Right lung (tissue), 10 donors: ENCODE measurements at places on chromosomes 11 and 22. TPM values are rescaled to one million over a fixed set of nuclear protein-coding genes. Genes with fewer than 3 reads are reported as not detected.

GRCh38 chr22:30516731-30517130 is 11.2 kb upstream of the SEC14L4 start:
- DNase-seq: no peak

OR51B2 gene
- not detected for polyA plus RNA-seq

DNA sequence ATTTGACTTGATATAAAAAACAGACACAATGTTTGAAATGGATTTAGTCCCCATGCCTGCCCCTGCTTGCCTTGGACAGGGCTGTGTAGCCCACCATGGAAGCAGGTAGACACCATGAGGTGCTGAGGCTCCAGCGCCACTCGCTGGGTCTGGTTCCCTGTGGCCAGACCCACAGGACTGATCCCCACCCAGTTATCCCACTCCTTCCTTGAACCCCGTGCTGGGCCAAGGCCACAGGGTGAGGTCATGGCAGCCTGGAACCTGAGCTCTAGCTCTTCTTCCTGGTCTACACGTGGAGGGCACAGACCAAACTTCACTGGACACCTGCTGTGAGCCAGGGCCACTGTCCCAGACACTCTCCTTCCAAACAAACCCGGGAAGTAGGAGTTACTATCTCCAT is 42.5 kb downstream of the GAB4 start:
- DNase-seq: no peak

DNA sequence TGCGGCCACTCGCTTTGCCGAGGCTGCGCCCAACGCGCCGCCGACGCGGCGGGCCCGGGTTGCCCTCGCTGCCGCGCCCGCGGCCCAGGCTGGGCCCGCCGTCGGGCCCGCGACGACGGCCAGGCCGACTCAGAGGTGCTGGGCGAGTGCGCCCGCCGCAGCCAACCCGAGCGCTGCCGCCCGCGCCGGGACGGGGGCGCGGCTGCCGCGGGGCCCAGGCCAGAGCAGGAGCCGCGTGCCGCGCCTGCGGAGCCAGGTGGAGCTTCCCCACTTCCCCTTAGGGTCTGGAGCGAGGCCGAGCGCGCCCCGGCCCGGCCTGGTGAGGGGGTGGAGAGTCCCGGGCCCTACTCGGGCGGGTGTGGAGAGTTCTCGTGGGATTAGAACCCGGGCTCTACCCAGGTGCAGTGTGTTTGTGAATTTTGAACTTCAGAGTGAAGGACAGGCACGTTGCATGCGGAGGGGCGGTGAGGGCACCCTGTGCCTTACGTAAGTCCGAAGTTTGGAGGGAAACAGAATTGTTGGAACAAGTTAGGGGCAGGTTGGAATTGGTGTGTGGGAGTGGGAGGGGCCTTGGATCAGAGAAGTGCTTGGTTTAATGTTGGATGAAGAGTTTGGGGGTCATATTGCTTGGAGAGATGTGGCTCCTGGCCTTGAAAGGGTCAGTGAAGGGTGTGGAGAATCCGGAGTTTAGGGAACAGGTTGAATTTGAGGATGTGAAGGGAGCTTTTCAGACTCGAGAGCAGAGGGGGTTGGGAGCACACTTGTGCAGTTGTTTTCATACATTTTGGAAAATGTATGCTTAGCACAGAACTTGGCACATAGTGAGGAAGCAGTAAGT is 697 bp downstream of the RNF169 start:
- peak; percentile 36 for DNase-seq

GRCh38 chr22:44172370-44173108 is 8.2 kb upstream of the PARVG start:
- no peak for DNase-seq

ZNF214 gene
- 11.6 TPM for polyA plus RNA-seq

DNA sequence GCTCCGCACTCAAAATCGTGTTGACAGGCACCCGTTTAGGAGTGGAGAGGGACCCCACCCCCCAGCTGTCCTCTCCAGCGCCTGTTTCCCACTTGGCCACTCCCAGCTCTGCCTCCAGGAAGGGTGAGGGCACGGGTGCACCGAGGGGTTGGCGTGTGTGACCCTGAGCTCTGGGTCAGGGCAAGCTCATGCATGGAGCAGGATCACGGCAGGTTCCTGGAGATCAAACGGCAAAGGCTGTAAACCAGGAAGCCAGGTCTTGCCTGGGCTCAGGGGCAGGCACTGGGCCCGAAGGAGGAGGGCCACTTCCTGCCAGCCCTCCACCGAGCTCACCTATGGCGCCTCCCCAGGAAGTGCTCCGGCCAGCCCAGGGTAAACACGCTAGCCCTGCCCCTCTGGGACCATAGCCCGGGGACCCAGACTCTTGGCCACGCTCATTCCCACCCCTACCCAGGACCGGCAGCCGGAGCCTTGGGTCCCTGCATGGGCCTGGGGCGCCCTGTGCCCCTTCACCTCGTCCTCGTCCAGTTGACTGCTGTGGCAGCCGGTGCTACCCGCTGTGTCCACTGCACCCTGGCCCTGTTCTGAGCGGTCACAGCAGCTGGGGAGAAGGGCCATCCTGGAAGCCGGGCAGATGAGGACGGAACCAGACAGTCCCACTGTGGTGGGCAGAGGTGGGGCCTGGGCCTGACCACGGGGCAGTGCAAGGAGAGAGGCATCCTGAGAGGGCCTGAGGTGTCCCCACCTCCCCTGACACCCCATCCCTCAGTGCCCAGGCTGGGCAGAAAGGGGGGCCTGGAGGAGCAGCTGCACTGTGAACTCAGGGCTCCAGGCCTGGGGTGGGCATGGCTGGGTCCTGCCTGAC is 1.0 kb upstream of the EPS8L2 start:
- no peak for DNase-seq
